ENCODE measurements at places on chromosomes 7 and 10.

GRCh38 chr10:44280226-44281014 is 104.5 kb downstream of the CXCL12 start:
- no peak for DNase-seq

DNA sequence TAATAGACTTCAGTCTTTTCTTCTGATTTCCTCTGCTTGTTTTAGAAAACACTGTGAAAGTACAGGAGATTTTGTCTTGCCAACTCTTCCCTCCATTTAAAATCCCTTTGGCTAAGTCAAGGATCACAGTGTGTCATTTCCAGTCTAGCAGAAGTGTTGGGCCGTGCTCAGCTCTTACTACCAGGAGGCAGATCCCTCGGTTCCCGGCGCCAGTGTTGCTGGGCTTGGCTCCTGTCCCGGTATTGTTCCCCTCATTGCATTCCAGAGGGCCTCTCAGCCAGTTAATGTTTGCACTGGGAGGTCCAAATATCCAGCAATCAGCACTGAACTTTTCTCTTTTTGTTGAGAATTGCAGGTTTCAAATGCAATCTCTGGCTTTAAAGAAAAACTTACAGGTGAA is 612.1 kb upstream of the MGMT start:
- DNase-seq = no peak

DNA sequence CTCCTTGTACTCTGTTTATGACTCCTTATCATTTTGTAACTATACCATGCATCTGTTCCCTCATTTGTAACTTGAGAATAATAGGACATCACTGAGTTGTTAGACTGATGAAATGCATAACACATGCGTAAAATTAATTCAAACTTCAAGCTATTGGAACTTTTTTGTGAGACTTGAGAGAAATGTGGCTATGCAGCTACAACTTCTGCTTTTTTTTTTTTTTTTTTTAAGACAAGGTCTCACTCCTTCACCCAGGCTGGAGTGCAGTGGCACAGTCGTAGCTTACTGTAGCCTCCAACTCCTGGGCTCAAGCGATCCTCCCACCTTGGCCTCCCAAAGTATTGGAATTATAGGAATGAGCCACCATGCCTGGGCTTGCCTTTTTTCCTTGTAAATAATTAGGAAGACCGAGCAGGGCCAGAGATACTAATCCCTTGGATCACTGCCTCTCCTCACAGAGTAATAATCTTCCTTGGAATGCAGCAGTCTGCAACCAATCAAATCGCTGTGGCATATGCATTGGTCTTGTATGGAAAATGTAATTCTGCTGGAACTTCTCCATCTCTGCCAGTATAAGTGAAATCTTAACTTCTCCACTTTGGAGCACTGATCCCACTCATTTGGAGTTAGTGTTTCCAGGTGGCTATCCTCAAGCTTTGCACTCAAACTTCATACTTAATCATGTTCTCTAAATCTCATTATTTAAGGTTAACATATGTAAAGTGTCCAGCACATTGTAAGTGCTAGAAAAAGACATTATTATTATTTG is 2.0 kb upstream of the PANK1 start:
- no peak for DNase-seq

DNA sequence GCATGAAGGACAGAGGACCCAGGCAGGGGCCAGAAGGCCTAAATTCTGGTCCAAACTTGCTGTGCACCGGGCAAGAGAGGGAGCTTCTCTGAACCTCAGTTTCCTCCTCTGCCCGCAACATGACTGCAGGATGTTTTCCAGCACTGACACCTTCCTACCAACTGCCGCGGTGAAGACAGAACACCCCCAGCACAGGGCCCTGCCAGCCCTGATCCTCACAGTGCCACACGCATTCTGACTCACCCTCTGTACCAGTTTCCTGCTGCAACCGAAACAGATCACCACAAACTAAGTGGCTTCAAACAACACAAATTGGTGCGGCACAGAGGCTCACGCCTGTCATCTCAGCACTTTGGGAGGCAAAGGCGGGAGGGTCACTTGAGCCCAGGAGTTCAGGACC is 18.1 kb downstream of the MAD1L1 start:
- DNase-seq = no peak

DNA sequence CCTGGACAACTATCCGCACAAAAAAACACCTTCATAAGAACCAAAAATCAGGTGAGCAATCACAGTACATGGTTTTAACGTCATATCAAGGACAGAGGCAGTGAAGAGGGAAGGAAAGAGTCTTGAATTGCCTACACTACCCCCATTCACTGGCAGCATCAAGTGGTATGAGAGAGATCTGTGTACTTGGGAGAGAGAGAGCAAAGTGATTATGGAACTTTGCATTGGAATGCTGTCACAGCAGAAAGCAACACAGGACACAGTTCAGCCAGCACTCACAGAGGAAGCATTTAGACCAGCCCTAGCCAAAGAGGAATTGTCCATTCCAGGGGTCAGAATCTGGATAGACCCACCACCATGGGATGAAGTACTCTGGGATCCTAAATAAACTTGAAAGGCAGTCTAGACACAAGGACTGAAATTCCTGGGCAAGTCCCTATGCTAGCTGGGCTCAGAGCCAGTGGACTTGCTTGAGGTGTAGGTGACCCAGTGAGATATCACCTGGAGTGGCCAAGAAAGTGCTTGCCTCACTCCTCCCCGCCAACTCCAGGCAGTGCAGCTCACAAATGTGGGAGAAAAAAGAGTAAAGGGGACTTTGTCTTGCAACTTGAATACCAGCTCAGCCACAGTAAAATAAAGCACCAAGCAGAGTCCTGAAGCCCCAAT is 30.5 kb upstream of the SFTPD start:
- no peak for DNase-seq

DNA sequence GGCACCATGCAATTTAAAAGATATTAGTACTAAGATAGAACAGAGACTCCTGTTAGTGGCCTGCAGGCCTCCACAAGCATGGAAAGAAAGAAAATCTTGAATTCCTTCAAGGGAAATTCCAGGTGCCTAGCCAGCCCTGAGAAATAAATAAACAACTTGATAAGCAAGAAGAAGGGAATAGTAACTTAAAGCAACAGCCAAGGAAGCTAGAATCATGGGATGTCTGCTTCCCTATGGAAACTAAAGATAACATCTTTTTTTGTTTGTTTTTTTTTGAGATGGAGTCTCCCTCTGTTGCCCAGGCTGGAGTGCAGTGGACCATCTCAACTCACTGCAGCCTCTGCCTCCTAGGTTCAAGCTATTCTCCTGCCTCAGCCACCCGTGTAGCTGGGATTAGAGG is 128.6 kb downstream of the SKIDA1 start:
- no peak for DNase-seq
